Ovary (tissue), 10 donors: ENCODE measurements at places on chromosomes 7 and 10.

DNA sequence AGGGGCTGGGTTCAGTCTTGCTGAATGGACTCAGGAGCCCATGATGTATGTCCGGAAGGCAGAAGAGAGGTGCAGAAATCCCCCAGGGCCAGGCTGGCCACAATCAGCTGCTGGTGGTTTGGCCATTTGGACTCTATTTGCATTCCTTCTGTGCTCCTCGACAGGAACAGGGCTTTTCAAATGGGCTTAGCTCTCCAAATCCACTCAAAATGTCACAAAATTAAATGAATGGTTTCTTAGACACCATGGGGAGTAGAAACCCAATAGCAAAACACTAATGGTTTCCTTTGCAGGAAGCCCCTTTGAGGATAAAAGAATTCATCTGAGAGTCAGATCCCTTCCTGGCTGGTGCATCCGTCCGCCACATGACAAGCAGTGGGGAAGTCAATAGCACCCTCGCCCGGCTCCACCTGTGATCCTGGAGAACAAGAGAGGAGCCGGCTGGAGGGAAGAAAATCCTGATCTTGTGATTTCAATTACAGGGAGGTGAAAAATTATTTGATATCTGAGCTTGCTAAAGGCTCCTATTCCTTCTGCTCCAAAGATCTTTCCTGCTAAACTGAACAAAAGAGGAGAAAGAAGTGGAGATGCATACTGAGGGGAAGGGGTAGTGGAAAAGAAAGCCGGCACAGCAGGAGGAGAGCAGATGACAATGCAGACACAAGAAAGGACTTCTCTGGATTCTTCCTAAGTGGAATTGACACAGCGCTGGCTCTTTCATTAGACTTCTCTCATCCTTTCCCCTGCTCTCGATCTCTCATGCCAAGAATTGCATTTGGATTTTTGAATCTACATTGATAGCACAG, 190.7 kb downstream of the C7orf25 start:
- H3K27ac ChIP-seq, result no peak overlapping the region
- H3K4me3 ChIP-seq, result no peak overlapping the region
- DNase-seq, result no peak
- H3K36me3 ChIP-seq, result no peaks in the 10 kb centered on the region
- no peaks in the 10 kb centered on the region for H3K27me3 ChIP-seq

GRCh38 chr7:151680810-151681209, 161.1 kb upstream of the RHEB start:
- no peak overlapping the region for H3K27ac ChIP-seq
- peaks cover 2% of the 10 kb centered on the region for H3K4me1 ChIP-seq
- DNase-seq, result no peak
- H3K27me3 ChIP-seq, result no peaks in the 10 kb centered on the region
- H3K36me3 ChIP-seq, result no peaks in the 10 kb centered on the region

DNA sequence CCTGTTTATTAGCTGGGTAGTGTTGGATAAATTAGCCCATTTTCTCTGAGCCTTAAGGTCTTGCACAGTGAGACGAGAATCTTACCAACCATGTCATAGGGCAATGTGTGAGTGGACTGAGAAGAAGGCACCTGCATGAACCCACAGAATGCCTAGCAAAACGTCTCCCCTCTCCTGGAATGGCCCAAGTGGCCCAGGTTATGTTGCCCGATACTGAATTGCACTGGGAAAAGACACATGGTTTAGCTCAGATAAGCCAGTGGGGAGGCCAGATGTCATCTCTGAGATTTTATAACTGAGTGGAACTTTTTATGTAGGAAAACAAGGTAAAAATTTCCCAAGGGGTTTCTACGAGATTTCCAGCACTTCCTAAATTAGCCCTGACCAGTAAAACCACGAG, 104.7 kb upstream of the IKZF1 start:
- no peaks in the 10 kb centered on the region for H3K4me1 ChIP-seq
- no peaks in the 10 kb centered on the region for H3K27me3 ChIP-seq
- DNase-seq, result no peak
- H3K27ac ChIP-seq, result no peak overlapping the region
- H3K36me3 ChIP-seq, result no peaks in the 10 kb centered on the region
- no peak overlapping the region for H3K4me3 ChIP-seq

- no peak overlapping the region for H3K27ac ChIP-seq
- H3K4me3 ChIP-seq, result no peak overlapping the region
- no peaks in the 10 kb centered on the region for H3K27me3 ChIP-seq
- H3K4me1 ChIP-seq, result peaks cover 4% of the 10 kb centered on the region
These were observed 81.8 kb downstream of the COL13A1 start for GRCh38 chr10:69883310-69884023.
